ENCODE measurements at places on chromosomes 1 and 21.

- no peak for DNase-seq
These were observed 5.0 kb downstream of the NDUFS2 start for GRCh38 chr1:161207173-161207572.

DNA sequence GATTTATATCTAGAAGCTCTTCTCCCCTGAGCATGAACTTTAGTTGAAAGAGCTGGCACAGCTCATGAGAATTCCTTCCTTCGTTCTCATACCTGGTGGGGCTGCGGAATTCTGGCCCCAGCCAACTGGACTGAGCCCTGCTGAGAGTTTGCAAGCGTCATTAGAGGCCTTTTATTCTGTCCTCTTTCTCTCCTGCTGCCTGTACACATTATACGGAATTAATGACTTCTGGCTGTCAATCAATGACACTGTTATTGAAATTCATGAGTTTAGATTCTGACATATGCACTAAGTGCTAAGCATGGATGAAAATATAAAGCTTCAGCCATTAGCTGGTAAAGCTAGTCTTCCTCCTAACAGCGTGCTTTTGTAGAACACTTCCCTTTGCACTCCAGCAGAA is 27.5 kb downstream of the KAZN start:
- no peak for DNase-seq

GRCh38 chr1:230425252-230426091 is 660 bp downstream of the PGBD5 start:
- DNase-seq, result no peak

DNA sequence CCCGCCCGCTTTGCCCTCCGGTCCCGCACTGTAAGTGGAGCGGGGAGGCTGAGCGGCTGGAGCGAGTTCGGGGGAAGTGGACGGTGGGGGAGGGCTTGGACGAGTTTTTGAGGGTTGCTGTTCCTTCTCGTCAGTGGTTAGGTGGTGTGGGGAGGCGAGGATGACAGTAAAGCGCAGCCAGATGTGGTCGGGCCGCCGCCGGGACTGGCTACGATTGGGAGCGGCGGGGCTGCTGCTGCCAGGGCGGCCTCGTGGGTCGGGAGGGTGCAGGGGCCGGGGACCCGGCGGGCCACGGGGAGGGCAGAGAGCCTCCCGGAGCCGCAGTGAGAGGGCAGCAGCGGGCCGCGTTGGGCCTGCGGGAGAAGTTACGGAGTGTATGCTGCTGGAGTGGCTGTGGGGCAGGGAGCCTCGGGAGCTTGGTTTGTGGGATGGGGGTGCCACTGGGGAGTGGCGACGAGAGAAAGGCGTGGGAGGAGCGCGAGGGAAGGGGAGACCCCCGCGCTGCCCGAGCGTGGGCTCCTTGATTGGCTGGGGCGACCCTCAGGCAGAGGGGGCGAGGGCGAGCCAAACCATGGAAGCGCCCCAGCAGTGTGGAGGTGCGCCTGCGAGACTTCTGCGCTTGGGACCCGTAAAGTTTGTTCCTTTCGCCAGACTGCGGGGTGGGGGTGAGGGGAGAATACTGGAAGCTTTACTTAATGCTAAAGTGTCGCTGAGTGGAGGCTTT is 2.1 kb downstream of the ADGRL2 start:
- DNase-seq, result no peak

DNA sequence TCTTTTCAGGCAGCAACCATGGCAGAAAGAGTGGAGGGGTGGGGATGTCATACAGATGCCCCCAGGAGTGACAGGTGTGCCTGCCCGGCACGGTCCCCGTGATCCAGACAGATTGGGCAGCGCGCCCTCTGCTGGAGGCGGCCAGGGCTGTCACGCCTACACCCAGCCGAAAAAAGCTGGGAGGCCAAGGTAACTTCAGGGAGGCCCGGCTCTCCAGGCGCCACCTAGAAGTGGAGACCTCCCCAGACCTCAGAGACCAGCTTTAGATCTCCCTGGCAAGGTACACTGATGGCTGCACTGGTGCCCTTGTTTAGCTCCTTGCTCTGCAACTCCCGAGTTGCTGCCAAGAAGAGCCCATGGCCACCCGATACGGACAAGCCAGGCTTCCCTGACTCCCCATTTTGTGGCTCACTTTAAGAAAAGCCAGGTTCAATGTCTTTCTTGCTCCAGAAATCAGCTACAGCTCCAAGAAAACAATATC is 6.6 kb downstream of the GOLT1A start:
- peak; percentile 66 for DNase-seq

- no peak for DNase-seq
These were observed 121.3 kb downstream of the TGFB2 start for GRCh38 chr1:218466341-218467010.

- no peak for DNase-seq
These were observed 43.4 kb downstream of the IGSF5 start for GRCh38 chr21:39788383-39788782.
